ENCODE measurements at places on chromosomes 6 and 20.

- peak; percentile 52 for DNase-seq
These were observed 68.1 kb downstream of the PREX1 start for GRCh38 chr20:48759631-48760245.

- DNase-seq, result no peak
These were observed 44.9 kb upstream of the MTRF1L start for GRCh38 chr6:153047386-153047785.

DNA sequence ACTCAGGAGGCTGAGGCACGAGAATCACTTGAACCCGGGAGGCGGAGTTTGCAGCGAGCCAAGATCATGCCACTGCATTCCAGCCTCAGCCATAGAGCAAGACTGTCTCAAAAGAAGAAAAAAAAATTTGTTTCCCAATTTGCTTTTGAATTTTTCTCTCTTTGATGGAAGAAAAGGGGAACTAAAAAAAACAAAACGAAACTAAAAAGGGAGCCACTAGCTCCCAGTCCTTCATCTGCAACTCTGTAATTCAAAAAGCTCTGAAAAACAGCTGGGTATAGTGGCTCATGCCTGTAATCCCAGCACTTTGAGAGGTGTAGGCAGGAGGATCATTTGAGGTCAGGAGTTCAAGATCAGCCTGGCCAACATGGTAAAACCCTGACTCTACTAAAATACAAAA lies 9.5 kb downstream of the OVOL2 start:
- DNase-seq, result no peak

GRCh38 chr6:37824170-37824569 lies 4.6 kb downstream of the ZFAND3 start:
- no peak for DNase-seq

DNA sequence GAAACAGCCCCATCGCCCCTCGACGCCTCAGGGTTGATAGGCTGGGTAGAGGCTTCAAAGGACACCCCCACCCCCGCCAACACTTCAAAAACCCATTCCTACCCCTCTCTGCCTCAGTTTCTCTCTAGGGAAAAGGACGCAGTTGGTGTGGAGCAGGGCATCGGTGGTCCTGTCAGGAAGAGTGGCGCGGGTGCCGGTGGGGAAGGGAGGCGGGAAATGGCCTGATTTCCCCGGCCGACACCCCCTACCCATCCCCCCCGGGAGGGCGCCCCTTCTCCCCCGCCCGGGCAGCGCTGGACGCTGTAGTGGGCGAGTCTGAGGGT lies 367 bp downstream of the NRSN2 start:
- DNase-seq, result no peak

- no peak for DNase-seq
These were observed 60.4 kb upstream of the CCN2 start for GRCh38 chr6:132011582-132011981.

DNA sequence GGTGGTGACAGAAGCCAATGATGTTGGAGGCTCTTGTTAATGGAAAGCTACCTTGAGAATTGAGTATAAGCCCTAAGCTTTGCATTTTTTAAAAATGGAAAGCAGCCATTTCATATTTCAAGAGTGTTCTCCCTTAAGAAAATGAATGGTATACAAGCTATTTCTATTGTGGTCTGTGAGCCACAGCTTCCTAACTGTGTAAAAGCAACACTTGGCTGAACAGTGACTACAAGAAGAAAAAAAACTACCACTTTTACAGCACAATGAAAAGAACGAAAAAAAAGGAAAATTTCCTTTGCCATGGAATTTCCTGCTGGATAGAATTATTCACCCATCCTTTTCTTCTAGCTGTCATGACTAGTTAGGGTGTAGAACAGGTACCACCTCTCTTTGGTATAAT lies 397.1 kb upstream of the BTBD3 start:
- DNase-seq, result no peak

- DNase-seq, result no peak
These were observed 187.6 kb downstream of the EPM2A start for GRCh38 chr6:145547594-145548335.

DNA sequence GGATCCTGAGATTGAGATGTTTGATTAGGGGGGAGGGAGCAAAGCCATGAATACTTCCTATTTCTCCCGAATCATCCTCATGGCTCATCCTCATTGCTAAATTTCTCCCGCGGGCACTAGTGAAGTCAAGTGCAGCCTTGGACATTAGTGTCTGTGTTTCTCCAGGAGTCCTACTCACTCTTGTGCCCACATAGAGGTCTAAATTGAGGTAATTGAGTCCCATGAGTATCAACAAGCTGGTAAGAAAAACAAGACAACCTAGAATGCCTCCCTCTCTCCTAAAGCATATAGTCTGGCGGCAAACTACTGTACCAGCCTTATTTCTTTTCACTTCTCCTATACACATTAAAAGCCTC lies 420 bp downstream of the CENPQ start:
- DNase-seq, result no peak

DNA sequence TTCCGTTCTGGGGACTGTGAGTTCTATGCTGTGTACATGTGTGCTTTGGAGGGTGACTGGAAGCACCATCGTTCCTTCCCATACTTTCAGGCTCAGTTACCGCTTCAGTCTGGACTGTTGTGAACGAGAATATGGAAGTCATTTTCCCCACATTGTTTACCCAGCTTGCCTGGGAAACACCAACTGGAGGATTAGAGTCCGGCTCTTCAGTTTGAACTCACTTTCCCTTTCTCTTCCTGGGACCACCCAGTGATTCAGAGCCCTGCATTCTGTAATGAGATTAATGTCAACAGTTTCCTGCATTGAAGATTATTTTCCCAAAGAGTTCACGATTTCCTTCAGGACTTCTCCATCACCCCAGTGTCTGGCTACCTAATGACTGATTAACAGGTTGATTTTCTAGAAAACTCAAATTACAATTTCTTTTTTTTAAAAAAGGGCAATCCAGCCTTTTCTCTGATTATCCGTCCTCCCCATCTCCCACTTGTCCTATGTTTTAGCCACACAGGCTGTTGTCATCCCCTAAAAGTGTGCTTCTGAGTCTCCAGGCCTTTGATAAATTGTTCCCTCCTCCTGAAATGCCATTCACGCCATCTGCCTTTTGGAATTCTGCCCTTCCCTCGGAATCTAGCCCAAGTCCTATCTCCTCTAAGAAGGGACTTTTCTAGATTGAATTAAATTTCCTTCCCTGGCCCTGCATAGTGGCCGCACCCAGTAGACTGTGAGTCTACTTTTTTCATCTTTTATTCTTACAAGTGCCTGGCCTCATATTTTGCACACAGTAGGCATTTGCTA lies 3.3 kb upstream of the TAGAP start:
- DNase-seq, result no peak

GRCh38 chr20:58852543-58853271 lies at the start of gene GNAS:
Gene GNAS (plus strand): TSS chr20:58852716.
- no peak for DNase-seq

DNA sequence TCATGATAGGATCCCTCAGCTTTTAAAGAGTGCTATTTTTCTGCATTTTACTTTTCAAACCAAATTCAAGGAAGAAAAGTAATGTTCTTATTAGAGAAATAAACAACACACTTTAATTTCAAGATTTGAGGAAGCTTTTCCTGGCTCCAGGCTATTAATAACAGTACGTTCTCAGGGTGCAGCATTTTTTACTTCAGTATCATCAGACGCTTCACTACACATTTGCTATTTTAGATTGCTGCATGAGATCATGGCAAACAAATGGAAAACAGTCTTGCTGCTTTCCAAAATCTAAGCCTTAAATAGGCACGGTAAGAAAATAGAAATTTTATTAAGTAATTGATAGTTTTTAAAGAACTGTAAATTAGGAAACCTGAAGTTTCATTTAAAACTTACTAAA lies 253.6 kb upstream of the EXOC2 start:
- DNase-seq, result no peak

DNA sequence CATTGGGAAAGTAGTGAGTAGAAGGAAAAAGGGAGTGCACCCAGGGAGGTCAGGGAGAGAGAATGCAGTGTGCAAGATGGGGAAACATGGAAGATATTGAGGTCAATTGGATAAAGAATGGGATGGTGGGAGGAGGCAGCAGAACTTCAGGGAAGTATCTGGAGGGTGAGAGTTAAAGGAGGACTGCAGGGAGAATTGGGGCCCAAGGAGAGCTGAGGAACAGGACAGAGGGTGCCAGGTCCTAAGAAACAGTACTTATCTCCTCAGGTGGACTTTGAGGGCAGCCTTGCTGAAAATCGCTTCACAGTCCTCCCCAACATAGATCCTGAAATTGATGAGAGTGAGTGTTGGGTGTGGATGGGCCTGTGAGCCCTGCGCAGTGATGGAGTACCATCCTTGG lies 4.2 kb upstream of the SAPCD1 start:
- no peak for DNase-seq

GRCh38 chr6:70819646-70820045 lies 137.2 kb downstream of the B3GAT2 start:
- no peak for DNase-seq

GRCh38 chr6:46376562-46377061 lies 114.6 kb downstream of the RCAN2 start:
- no peak for DNase-seq

- DNase-seq, result no peak
These were observed 4.2 kb upstream of the IRF4 start for GRCh38 chr6:387293-387741.

Measured in NCI-H187 (cell line).